ENCODE measurements at places on chromosomes 5 and 9.

DNA sequence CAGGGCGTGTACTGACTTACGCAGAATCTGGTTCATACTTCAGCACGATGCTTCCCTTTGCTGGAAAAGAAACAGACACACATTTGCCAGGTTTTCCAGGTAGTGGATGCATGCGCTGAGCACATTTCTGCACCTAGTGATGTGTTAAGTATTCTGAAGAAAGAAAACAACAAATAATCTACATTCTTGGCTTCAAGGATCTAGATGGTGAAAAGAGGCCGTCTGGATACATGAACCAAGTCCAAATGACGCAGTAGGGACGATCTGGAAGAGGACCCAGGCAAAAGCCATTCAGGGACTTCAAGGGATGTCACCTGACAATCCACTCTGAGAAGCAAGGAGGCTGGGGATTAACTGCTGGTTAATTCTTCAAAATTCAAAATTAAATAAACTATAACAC lies 30.4 kb downstream of the NSUN2 start:
- no peak for DNase-seq

- no peak for DNase-seq
Observed at GRCh38 chr9:133008406-133008805, 22.4 kb upstream of the GTF3C5 start.

- DNase-seq, result no peak
Observed at GRCh38 chr5:125256296-125256695, 509.9 kb upstream of the ZNF608 start.

GRCh38 chr9:134607971-134608370 lies 33.6 kb upstream of the COL5A1 start:
- peak; percentile 9 for DNase-seq

- DNase-seq, result no peak
Observed at GRCh38 chr5:169719360-169720314, 82.6 kb downstream of the DOCK2 start.

DNA sequence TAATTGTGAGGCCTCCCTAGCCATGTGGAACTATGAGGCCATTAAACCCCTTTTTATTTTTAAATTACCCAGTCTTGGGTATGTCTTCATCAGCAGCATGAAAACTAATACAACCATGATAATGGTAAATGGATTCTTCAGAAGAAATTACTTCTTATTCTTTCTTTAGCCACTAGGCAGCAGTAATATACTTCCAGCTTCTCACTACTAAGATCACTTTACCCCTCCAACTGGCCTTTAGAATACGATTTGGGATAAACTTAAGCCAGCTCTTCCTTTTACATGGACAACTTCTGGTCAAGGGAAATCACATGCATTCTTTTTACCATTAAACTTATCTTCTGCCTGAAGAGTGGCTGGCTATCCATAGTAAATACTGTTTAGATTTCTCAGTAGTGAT lies 355.4 kb downstream of the MAN2A1 start:
- no peak for DNase-seq

DNA sequence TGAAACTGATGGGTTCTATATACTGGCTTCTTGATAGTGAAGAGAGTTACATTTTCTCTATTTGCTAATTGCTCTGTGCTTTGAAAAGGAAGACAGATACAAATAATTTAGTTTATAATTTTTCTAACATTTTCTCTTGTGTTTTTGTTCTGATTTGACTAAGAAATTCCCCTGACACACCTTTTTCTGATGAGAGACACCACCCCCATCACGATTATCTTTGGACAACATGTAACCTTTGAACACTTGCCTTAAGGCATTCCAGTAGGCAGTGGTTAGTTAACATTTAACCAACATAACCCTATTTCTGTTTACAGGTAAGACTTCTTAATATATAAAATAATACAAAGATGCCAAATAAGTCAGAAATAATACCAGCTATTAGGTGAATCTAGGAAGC lies 4.1 kb upstream of the PTBP3 start:
- DNase-seq, result no peak

GRCh38 chr5:181164076-181164952 lies 16.9 kb downstream of the OR2V2 start:
- no peak for DNase-seq

DNA sequence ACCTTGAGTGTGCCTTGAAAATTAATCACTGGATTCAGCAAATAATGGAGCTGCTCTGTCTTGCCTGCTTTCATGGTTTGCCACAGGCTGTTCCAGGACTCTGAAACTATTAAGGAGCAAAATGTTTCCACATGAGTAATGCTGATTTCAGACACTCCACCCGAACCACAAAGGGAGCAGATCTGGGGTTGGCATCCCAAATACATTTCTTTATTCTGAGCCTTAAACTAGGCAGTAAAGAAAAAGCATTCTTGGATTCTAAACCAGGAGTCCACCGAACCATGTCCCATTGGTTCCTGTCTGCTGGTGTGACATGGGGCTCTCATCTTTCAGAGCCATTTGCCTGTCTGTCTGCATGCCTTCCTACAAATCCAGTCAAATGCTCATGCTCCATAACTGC lies 10.1 kb upstream of the C1QTNF3 start:
- peak; percentile 60 for DNase-seq

DNA sequence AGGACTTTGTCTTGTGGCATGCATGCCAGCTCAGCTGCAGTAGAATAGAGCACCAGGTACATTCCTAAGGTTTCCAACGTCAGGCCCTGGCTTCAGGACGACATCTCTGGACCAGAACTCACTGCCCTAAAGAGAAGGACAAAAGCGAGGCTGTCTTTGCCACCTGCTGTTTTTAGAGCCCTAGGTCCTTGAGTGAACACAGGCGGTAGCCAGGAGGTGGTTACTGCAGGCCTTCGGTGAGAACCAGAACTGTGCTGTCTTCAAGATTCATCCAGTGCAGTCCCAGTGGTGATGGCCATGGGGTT lies 288.9 kb upstream of the CDH18 start:
- DNase-seq, result no peak

DNA sequence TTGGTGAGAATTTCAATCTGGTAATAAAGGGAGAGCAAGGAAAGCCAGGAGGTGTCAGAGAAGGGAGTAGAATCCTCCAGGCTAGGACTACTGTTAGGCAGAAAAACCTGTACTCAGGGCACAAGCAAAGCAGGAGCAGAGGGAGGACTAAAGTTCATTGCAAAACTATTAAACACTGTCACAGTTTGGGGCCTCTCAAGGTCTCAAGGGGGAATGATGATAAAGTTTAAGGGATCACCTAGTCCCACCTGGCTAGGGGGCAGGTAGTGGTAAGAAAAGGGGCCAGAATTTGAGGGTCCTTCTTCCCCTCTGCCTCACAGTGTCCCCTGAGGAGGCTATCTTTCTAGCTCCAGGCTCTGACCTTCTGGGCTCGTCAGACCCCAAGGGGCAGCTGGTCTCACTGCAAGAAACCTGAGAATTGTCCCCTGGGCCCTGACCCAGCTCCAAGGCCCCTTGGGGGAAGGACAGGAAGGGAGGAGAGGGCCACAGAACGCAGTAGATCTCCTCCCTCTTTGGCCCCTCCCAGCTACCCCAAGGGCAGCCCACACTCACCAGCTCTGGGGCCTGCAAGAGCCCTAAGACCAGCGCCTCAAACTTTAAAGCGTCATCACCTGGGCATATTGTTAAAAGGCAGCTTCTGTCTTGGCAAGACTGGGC lies 974 bp downstream of the CCDC69 start:
- no peak for DNase-seq

DNA sequence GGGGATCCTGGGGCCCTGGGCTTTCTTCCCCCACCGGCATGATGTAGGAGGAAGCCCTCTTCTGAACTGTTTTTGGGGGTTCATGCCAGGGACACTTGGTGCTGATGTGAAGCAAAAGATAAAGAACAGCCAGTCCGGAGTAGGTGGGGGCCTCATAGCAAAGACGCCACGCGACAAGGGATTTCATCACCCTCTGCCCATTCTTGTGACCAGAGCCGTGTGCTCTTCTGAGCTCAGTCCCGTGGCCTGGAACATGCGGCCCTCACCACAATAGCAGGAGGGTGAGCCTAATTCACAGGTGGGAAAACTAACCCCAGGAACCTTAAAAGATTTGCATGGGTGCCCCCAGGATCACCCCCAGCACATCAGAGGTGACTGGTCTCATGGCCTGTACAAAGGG lies 225.9 kb downstream of the HSPA4 start:
- DNase-seq, result no peak

DNA sequence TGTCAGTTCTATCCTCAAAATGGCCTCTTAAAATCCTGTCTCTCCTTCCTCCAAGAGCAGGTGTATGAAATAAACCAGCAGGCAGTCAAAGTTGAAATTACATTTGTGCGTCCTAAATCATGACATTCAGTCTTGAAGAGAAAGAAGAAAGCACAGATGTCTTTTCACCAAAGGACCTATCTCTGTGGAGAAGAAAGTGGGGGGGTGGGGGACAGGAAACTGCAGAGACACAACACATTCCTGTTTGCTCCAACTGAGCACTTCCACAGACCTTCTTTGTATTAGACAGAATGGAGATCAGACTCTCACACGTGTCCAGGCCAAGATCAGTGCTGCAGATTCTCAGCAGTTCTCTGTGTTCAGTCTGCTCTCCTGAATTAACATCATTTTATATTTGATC lies 471.9 kb upstream of the RGMB start:
- DNase-seq, result peak; percentile 29

GRCh38 chr5:36682499-36682898 lies 76.1 kb downstream of the SLC1A3 start:
- DNase-seq, result no peak

DNA sequence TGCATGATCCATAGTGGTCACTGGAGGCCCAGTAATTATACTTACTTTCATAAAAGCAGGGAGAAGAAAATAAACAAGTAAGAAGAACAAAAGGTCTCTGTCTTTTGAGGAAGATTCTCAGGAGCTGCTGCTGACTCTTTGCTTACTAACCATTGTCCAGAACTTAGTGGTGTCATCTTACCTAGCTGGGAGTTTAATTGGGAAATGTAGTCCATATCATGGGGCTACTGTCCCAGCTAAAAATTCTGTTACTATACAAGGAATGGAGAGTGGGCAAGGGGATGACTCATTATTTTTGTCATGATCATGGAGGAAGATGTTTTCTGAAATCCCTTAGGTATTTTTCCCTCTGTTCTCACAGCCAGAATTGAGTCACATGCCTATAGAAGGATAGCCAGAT lies 639.3 kb downstream of the MTRR start:
- DNase-seq, result no peak

DNA sequence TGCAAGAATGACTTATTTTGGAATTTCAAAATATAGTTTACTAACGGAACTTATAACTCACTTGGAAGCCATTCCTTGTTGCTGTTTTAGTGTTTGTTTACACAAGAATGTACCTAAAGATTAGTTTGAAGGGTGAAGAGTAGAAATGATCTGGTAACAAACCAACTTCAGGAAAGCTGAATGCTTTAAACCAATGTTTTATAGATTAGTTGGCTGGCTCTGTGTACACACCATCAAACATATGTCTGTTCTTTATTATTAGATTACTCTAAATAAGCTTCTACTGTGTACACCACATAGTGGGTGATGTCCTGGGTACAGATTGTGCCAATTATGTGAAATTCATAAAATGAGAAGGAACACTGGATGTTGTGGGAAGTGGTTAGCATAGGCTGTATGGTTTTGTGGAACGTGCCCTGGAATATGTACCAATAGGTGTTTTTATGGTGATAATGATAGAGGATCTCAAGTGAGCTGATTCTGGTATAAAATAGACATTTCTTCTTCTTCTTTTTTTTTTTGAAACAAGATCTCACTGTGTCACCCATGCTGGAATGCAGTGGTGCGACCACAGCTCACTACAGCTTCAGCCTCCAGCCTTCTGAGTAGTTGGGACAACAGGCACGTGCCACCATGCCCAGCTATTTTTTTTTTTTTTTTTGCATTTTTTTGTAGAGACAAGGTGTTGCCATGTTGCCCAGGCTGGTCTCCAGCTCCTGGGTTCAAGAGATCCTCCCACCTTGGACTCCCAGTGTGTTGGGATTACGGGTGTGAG lies 109.3 kb upstream of the DHFR start:
- no peak for DNase-seq

DNA sequence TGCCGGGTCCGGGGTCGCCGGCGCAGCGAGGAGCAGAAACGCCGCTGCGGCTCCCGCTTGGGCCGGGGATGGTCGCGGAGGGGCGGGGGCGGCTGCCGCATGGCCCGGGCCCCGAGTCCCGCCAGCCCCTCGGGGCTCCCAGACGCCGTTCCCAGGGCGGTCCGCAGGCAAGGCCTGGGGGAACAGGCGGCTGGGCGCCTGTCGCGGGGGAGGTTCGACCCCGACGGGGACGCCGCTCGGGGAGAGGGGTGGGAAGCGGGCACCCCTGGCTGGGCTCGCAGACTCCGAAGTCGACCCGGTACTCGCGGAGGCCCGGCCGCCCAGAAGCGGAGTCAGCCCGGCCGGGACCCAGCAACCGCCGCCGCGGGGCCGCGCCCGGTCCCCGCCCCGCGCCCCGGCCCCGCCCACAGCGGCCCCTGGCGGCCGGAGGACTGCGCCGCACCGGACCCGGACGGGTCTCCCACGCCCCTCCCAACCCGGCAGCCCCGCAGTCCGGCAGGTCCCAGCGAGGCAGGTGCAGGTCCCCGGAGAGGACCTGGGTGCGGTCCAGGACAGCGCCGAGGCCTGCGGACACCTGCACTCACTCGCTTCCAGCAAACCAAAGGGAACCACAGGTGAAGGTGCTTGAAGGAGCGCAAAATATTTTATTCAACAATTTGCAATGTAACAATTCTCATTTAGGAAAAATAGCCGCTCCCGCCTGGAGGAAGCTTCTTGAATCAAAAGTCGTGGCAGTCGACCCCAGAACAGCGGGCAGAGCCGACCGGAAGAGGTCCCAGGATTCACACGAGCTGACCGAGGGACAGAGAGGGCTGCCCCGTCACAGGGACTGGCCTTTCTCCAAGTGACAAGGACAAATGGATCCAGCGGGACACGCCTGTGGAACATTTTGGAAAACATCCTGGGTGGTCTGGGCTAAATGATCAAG lies at the start of gene INPP5E:
Gene INPP5E, minus strand, starts transcription at position 365 of the 928 bp plus-strand sequence. CDS start 426 bp downstream, outside the sequence.
- DNase-seq, result peak; percentile 85

- no peak for DNase-seq
Observed at GRCh38 chr5:146440870-146441495, 6.2 kb upstream of the TCERG1 start.

DNA sequence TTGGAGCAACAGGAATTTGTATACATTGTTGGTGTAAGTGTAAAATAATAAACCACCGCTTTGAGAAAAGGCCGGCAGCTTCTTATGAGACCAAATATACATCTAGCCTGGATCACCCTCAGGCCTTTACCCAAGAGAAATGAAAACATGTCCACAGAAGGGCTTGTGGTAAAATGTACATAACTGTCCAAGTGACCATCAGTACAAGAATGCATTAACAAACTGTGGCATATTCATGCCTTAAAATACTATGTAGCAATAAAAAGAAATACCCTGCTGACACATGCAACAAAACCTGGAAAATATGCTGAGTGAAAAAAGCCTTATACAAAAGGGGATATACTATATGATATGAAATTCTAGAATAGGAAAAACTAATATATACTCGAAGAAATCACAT lies 311.9 kb upstream of the TRPC7 start:
- no peak for DNase-seq

DNA sequence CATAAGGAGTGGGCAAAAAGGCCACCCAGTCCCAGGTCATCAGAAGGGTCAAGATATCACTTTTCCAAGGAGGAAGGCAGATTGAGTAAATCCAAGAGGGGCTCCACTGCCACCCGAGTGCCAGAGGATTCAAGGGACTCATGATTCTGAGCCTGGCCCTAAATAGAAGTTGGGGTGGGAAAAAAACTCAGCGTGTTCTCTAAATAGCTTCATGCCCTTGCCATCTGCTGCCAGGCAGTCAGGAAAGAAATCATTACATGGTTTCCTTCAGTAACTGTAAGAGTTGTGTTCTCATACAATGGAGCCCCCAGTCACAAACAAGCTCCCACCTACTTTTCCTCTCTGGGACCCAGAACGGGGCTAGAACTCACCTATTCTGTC lies 37.2 kb downstream of the SAR1B start:
- DNase-seq, result no peak

GRCh38 chr5:125695996-125696655 lies 727.1 kb upstream of the GRAMD2B start:
- DNase-seq, result peak; percentile 41

All from right hindlimb (tissue), 1 donor.